ENCODE measurements at places on chromosomes 6 and 20. TPM values are rescaled to one million over a fixed set of nuclear protein-coding genes. Genes with fewer than 3 reads are reported as not detected.

DNA sequence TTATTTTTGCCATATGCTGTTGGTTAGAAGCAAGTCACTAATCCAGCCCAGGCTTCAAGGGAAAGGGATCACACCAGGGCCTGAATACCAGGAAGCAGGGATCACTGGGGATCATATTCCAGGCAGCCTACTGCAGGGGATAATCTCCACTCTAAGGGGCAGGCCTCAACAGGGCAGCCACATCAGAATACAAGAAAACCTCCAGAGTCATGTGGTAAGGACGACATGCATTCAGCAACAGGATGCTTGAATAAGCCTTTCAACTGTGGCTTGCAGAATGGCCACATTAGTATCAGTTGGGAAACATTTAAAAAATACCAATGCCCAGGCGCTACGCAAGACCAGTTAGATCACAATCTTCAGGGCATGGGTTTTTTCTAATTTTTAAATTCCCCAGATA is 109.1 kb downstream of the LY86 start:
- DNase-seq, result no peak

The ADGB gene
- not detected for total RNA-seq

DNA sequence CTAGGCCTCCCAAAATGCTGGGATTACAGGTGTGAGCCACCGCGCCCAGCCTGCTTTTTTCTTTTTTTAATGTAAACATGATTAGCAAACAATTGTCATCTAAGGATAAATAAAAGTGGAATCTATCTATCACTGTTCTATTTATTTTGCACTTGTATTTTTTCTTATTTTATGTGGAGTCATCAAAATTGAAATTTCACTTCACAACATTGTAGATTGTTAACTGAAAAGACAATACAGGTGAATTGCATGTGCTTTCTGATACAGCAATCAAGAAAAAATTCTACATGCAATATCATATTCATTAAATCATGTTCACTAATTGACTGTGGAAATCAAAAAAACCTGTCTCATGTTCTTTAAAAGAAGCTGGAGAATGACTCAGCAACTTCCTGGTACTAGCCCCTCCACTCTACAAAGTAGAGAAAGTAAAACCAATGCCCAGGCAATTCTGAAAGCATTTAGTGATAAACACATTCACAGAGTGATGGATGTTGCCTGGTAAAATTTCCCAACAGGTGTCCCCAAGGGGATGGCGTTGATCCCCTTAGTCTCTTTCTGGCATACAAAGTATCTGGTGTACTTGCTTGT is 10.7 kb upstream of the RFX6 start:
- no peak for DNase-seq

DNA sequence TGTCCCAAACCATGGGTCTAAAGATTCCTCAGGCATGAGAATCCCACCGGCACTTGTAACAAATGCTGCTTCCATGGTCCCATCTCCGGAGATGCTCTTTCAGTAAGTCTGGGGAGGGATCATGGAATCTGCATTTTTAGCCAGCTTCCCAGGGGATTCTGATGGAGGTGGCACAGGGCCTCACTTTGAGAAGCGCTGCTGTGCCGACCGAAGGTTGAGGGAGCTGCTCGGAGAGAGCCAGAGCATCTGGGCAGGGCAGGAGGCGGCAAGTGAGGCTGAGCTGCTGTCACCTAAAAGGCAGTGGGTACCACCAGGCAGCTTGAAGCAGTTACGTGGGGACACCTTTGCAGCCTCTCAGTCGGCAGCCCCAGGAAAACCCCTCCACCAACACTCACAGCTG is 100.2 kb upstream of the CDYL start:
- DNase-seq, result no peak

DNA sequence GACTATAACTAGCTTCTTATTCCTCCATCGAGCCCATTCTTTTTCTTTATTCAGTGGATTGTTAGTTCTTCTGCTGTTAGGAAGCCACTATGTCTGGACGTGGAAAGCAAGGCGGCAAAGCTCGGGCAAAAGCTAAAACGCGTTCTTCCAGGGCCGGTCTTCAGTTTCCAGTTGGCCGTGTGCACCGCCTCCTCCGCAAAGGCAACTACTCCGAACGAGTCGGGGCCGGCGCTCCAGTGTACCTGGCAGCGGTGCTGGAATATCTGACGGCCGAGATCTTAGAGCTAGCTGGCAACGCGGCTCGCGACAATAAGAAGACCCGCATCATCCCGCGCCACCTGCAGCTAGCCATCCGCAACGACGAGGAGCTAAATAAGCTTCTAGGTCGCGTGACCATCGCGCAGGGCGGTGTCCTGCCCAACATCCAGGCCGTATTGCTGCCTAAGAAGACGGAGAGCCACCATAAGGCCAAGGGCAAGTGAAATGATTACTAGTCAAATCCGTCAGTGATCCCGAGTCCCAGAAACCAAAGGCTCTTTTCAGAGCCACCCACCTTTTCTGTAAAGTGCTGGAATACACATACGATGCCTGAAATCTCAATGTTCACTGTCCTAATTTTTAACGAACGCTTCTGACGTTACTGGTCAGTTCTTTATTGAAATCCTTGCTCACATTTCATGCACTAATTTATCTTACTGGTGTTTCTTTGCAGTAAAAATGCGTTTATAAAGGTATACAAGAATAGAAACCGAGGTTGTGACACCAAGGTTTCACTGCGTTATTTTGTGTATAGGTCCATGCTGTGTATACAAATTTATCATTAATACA is 129.9 kb downstream of the HFE start:
- DNase-seq, result peak; percentile 69

DNA sequence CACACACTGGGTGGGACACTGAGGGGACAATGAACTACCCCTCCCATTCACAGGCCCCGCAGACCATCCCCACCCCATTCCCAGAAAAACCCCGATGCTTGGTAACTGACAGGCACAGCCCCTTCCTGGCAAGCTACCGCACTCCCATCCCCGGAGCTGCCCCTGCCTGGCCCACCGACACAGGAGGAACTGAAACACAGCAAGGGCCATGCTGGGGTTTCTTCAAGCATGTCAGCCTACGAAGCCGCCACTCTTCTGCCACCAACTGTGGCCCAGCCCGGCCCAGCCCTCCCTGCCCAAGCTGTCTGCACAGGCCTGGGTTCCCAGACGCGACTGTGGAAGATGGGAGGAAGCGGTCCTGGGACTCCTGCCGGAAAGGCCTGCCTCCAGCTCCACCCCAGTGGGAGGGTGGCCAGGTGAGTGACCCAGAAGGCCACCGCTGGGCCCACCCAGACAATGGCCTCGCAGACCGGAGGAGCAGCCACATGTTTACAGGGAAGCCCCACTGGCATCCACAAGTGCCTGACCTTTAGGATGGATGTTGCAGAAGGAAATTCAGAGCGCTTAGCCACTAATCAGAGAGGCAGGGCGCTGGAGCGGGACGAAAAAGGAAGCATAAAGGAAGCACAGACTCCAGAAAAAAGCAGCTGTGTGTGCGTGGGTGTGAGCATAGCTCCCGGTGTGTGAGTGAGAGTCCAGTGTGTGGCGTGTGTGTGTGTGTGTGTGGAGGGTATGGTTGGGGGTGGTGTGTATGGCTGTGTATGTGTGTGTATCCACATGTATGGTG is 91.6 kb downstream of the PRND start:
- DNase-seq, result no peak

The VNN1 gene
- total RNA-seq, result not detected

GRCh38 chr20:50186151-50186885 is 4.3 kb upstream of the CEBPB start:
- DNase-seq, result peak; percentile 91

DNA sequence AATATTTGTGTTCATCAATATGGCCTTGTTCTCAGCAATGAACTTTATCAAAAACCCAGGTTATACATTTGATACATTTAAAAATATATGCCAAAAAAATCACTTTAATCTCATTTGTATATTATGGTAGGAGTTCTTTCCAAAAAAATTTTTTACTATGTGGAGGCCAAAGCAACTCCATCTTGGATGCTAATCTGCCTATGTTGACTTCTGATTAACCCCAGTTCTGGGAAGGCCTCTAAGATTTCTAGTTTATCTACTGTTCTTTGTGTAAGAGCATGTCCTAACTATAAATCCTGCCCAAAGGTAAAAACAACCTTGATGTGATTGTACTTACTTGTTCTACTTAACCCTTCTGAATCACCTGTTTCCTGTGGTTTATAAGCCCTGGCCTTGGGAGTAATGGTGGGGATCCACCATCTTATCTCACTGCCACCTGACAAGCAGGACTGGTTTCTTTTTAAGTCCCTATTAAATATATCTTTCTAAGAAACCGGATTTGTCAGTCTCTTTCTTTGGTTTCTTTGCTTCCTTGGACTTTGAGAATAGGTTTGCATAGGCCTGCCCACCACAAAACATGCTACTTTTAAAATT is 46.7 kb downstream of the RNGTT start:
- DNase-seq, result no peak

- DNase-seq, result no peak
Measured at GRCh38 chr6:45595010-45595851, 217.5 kb upstream of the SUPT3H start.

- no peak for DNase-seq
Measured at GRCh38 chr6:96302991-96303390, 218.6 kb upstream of the UFL1 start.

The BEND6 gene
- 0.59 TPM for total RNA-seq

DNA sequence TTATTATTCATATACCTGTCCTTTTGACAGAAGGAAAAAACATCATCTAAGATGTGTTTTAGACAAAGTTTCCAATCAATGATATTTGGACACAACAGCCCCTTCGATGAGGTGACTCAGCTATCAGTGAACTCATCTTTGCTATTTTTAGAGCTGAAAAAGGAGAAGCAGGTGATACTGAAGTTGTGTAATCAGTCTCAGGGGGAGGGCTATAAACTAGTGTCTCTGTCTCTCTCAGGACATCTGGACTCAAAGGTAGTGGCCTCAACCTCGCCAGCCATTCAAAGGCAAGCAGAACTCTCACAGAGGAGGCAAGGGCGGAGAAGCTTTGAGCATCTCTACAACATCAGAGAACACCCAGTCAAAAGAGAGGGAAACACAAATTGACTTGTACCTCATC is 135.4 kb downstream of the BFSP1 start:
- DNase-seq, result no peak

DNA sequence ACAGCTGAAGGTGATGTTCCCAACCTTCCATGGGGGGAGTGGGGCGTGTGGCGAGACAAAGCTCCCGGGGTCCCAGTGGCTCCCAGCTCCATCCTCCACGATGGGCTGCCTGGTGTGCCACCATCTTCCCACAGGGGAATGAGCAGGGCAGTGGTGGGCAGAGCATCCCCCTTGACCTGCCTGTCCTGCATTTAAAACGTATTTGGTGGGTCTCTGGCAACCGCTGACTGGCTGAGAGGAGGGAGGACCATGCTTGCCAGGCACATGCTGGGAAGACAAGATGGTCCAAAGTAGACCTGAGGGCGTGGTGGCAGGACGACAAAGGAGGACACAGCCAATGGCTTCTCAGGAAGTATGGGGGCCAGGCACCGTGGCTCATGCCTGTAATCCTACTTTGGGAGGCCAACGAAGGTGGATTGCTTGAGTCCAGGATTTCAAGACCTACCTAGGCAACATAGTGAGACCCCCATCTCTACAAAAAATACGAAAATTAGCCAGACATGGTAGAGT is 4.9 kb downstream of the TLDC2 start:
- DNase-seq, result no peak

The COQ3 gene
- total RNA-seq, result 9.4 TPM

DNA sequence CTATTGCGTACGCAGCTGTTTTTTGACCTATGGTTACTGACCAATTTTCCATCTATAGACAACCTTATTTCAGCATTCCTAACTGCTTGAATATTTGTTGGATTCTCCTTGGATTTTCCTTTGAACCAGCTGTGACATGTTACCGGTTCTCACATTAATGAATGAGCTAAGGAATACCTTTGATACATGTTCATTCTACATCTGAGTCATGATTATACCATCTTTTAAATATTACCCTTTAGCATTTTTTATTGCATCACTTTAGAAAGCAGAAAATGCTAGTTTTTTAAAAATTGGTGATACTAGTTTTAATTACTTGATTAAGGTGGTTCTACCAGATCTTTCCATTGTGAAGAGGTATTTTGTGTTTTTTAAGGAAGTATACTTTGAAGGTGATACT is 1.9 kb upstream of the IGF2R start:
- no peak for DNase-seq

DNA sequence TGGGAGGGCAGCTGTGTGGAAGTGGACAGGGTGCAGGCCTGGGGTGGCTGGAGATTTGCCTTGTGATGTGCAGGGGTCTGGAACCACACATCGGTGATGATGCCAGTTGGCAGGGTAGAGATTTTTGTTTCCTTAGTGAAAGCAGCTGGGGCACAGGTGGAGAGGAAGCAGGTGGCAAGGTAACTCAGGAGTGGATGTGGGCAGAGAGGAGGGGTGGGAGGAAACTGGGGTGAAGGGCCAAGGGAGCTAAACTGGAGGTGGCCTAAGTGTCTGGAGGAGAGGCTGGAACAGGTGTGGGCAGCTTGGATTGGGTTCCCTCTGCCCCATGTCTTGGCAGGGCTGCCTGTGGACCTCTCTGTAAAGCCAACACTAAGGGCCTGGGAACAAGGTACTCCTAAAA is 4.7 kb upstream of the SCUBE3 start:
- no peak for DNase-seq

DNA sequence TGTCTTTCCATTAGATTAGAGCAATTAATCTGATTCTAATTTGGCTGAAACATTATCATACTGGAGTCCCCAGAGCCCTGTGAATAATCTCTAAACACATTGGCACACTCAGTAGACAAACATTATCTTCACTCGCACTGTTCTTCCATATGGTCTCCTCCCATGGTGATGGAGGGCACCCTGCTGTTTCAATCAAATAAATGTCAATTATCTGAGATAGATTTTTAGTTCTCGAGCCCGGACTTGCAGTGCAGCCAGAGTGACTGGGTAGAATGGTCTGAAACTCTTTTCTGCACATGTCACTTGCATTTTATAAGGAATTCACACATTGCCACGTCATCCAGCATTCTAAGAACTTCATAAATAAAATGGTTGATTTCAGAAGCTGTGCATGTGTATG is 90.6 kb upstream of the MAP3K7 start:
- no peak for DNase-seq

- no peak for DNase-seq
Measured at GRCh38 chr6:124373386-124373785, 569.7 kb downstream of the NKAIN2 start.

GRCh38 chr20:46353500-46354206 is 45.4 kb upstream of the CDH22 start:
- DNase-seq, result no peak

- DNase-seq, result no peak
Measured at GRCh38 chr20:17490501-17490900, 40.7 kb downstream of the BFSP1 start.

Data from SK-MEL-5 (cell line).